ENCODE measurements at places on chromosomes 16 and 17.

DNA sequence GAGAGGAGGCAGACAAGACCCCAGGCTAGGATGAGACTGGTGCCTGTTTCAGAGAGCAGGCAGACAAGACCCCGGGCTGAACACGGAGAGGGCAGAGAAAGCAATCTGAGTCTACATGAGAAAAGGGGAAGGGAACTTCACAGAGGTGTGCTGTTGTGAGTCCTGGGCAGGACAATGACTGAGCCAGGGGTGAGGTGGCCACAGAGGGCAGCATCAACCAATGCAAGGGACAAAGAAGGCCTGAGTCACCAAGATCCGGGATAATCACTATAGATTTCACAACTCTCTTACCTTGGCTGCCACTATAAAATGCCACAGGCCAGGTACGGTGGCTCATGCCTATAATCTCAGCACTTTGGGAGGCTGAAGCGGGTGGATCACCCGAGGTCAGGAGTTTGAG, 89.0 kb downstream of the SLC39A11 start:
- no peak for DNase-seq

DNA sequence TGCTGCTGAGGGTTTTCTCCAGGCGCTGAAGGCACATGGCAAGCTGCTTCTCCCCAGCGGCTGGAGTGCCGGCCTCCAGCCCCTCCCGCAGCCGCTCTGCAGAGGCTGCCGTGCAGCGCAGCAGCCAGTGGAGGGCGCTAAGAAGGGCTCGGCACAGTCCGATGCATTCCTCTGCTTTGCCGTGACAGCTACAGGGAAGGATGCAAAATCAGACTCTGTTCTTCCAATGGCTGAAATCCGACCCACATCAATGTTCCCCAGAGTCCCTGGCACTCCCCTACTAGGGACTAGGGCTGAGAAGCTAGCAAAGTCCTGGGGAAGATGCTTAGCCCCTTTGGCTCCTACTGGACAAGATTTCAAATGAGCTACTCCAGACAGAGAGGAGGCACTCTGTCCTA, 19.0 kb downstream of the MED24 start:
- DNase-seq: no peak

DNA sequence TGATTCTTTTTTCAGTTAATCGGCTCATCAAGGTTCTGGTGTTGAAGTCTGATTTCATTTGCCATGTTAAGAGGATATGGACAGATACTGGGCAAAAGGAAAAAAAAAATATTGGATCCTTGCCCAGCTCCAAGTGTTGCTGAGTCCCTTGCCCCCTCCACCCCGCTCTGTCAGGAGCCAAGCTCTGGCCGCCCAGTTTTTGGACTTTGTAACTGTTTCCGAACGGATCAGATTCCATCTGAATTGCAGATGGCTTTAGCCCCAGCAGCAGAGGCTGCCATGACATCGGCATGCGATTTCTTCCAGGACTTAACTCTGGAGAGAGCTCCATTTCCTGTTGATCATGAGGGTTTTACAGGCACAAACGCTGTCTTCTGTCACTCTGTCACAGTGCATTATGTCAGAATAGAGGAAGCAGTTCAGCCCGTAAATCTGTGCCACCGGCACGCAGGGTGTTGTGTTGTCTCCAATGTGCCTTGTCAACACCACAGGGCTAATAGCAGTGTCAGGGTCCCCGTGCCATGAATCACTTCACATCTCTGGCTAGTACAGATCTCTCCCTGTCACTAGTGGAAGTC, 615.6 kb downstream of the MAF start:
- DNase-seq: no peak

GRCh38 chr17:13503526-13503925, 98.2 kb downstream of the HS3ST3A1 start:
- DNase-seq: no peak

DNA sequence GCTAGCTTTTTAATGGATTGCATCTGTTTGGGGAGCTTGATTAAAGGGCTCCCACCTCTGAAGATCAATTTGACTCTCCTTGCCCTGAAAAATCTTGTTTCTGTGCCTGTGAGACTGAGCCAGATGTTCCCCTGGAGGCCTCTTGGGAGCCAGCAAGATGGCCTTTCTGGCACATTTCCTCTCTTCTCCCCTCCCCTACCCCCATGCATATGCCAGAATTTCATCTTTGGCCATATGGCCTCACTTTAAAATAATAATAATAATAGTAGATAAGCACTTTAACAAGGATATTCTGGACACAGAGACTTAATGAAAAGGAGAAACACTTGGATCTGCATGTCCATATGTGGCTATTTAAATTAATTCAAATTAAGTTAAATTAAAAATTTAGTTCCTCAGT, 144.1 kb upstream of the CES5A start:
- no peak for DNase-seq

DNA sequence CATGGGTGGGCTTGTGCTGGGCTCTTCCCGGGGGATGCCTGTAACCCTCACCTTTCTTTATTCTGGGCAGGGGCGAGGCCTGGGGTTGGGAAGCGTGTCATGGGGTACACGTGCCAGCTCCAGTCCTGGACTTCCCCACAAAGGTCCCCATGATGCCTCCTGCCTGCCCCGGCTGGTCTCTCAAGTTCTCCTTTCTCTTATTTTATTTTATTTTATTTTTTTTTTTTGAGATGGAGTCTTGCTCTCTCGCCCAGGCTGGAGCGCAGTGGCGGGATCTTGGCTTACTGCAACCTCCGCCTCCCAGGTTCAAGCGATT, 8.6 kb downstream of the ATP2A3 start:
- no peak for DNase-seq

DNA sequence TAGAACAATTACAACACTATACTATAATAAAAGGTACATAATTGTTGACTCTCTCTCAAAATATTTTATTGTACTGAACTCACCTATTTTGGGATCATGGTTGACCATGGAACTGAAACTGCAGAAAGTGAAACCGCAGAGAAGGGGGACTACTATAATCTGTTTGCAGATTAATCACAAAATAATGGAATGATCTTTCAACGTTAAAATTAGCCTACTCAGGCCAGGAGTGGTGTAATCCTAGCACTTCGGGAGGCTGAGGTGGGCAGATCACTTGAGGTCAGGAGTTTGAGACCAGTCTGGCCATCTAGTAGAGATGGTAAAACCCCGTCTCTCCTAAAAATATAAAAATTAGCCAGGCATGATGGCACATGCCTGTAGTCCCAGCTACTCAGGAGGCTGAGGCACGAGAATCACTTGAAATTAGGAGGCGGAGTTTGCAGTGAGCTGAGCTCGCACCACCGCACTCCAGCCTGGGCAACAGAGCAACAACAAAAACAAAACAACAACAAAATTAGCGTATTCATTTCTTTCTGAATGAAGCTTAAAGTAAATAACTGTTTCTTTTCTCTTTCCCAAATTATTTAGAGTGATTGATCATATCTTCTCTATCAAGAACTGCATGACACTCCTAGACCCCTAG, 45.6 kb downstream of the IKZF3 start:
- DNase-seq: no peak

DNA sequence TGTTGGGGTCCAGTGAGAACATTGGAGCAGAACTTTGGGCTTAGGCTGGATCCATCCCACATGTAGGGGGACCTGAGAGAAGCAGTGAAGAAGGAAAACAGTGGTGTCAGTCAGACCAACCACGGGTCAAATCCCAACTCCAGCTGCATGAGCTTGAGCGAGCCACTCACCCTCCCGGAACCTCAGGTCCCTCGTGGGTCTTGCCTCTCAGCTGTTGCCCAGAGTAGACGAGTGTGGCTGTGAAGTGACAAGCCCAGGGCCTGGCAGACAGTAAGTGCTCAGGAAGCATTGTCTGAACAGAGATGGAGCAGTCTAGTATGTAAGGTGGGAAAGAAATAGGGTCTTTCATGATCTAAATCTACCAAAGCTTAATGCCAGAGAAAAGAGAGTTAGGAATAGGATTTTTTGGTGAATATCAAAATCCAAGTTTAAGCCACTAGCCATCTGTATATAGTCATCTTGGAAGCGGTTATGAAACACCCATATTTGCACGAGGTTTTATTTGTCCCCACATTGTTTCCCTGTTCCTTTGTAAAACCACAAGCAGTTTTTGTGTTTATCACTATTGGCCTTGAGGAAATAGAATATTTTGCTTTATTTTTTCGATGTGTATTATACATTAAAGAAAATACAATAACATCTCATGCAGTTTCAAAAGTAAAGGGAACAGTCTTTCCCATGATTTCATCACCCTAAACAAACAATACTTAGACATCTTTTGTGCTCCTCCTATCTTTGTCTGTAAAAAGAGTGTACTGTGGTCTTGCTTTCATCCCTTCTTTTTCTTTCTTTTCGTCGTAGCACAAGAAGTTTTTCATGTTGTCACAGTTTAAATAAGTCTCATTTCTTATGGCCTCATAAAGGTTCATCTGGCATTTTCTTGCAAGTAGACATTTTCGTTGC, 112.0 kb downstream of the CLEC16A start:
- no peak for DNase-seq

DNA sequence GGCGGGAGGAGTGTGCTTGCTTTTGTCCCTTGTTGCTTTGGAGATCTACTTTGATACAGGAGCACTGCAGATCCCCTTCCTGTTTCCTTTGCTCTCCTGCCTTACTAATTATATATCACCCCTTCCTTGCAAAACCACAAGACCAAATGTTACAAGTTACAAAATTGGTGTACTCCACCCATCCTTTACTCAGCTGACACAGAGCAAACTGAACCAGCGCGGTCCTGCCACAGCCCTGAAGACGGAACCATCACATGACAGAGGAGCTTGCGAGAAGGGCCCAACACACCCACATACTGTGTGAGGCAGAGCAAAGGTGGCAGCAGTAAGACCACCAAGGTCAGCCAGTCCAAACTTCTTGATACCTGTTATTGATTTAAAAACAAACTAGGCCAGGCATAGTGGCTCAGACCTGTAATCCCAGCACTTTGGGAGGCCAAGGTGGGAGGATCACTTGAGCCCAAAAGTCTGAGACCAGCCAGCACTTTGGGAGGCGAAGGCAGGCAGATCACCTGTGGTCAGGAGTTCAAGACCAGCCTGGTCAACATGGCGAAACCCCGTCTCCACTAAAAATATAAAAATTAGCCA, 33.2 kb downstream of the CYTH1 start:
- peak; percentile 87 for DNase-seq

DNA sequence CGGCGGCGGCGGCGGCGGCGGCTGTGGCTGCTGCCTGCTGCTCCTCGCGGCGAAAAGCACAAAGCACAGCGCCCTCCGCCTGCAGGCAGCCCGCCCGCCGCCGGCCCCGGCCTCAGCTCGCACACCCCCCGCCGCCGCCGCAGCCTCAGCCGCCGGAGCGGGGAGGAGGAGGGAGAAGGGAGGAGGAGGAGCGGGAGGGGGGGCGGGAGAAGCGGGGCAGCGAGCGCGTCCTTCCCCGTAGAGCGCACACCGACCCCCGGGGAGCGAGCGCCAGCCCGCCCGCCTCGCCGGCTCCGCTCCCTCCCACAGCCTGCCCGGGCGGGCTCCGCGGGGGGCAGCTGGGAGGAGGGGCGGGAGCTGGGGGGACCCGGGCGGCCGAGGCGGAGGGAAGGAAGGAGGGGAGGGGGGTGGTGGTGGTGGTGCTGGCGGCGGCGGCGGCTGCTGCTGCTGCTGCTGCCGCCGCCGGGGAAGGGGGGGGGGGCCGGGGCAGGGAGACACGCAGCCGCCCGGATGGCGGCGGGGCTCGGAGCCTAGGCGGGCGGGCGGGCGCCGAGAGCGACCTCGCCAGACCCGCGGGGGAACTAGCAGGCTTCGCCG, at the start of gene UBTF:
UBTF (minus strand) TSS at position 60 of the 597 bp plus-strand sequence. CDS start 1,446 bp downstream, outside the sequence.
- DNase-seq: peak; percentile 80

- no peak for DNase-seq
Measured at GRCh38 chr17:6989779-6990178, 6.1 kb upstream of the ALOX12 start.

DNA sequence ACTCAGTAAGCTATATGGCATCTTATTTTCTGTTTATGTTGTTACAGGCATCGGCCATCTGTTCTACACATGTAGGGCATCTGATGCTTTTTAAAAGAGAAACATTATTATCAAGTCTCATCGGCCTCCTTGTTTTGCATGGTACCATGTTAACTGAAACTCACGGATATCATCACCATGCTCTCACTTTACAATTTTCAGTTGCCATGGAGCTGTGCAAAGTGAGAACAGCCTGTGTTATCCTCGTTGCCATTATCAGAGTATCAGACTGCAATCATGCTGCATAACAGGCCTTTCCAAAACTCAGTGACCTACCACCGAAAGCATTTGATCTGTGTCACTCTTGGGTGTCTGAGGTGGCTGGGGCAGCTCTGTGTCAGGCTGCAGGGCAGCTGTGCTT, 110.3 kb downstream of the C17orf67 start:
- no peak for DNase-seq

- DNase-seq: peak; percentile 83
Measured at GRCh38 chr16:728131-728889, 1.4 kb downstream of the HAGHL start.

GRCh38 chr17:42891539-42892152, 9.0 kb upstream of the G6PC1 start:
- DNase-seq: no peak

GRCh38 chr16:57479976-57480753, 6.1 kb downstream of the DOK4 start:
- no peak for DNase-seq

DNA sequence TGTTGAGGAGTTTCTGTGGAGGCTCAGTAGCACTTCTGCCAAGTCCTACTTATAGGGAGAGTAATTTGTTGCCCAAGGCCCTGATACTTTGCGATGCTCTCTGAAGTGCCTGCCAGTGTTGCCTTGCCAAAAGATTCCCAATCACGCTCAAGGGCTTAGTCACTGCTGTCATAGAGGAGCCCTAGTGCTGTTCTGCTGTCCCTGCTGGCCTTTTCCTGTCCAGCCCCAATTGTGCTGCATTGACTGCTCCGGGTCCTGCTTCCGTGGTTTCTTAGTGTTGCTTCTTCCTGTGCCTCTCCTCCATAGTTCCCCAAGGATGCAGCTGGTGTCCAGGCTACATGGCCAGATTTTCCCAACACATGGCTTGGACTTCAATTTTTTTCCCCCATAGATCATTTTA, 13.9 kb downstream of the NUP93 start:
- DNase-seq: no peak

GRCh38 chr17:14332331-14332730, 31.4 kb downstream of the HS3ST3B1 start:
- DNase-seq: no peak

- no peak for DNase-seq
Measured at GRCh38 chr16:3467921-3468320, 24.4 kb downstream of the NAA60 start.

GRCh38 chr17:27621942-27622559, 8.9 kb upstream of the LGALS9 start:
- DNase-seq: no peak

DNA sequence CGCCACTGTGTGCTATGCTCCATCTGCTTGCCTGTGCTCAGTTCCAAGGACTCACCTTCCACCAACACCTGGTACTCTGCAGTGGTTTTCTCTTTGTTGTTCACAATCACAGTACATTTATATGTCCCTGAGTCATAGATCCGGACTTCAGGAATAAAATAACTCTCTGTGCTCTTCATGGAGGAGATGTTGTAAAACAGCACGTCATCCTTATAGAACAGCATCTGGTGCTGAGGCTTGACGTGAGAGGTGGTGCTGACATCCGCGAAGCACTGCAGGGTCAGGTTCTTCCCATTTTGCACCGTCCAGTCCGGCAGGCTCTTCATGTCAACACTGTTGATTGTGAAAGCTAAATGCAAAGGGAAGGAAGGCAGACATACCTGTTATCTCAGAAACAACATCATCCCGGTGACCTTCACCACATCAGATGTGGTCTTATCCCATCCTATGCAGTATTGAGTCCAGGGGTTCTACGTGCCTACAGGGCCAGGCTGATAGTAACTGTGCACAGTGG, 12.8 kb downstream of the PECAM1 start:
- DNase-seq: no peak

GRCh38 chr17:2706911-2707510, 4.6 kb downstream of the CLUH start:
- DNase-seq: no peak

All from stimulated activated effector memory CD8-positive, alpha-beta T cell treated with anti-CD3 and anti-CD28 coated beads, Interleukin-12 subunit alpha, Interleukin-12 subunit beta, amount 100 ng/mL, for 72 hours (primary cell).